ENCODE measurements at places on chromosomes 1 and 21.

DNA sequence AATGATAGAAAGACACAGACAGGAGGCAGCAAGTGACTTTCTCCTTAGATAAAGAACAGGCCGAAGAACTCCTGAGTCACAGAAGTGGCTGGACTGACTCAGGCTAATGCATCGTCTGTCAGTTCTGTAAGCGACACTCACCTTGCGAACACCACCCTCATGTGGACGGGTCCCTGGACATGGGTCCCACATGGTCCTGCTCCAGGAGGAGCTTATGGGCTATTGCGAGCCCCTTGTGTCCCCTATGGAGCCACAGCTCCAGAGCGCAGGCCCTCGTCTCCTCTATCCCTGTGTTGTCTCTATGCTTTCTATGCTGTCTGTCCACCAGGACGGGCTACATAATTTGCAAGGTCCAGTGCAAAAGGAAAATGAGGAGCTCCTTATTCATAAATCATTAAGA is 85.8 kb downstream of the TRABD2B start:
- no peak for DNase-seq

GRCh38 chr1:64875101-64875500 is 91.2 kb downstream of the JAK1 start:
- DNase-seq: no peak

GRCh38 chr1:186301448-186301847 is 73.6 kb downstream of the TPR start:
- no peak for DNase-seq

GRCh38 chr1:8858112-8858668 is 20.3 kb downstream of the ENO1 start:
- no peak for DNase-seq

GRCh38 chr1:89873770-89874169 is 52.9 kb downstream of the LRRC8D start:
- no peak for DNase-seq

DNA sequence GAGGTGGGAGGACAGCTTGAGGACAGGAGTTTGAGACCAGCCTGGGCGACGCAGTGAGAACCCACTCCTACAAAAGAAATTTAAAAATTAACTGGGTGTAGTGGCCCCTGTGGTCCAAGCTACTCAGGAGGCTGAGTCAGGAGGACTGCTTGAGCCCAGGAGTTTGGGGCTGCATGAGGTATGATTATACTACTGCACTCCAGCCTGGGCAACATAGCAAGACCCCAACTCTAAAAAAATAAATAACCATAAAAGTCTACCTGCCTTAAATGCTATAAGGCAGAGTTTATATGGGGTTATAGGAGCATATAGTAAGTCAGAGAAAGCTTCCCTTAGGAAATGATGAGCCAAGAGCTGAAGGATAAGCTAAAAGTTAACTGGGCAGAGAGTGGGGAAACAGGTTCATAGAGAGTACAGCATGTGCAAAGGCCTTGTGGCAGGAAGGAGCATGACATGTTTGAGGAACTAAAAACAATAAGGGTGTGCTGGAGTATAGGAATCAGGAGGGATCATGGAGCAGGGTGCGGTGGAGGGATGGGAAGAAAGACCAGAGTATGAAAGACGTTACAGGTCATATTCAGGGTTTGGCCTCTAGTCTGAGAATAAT is 68.3 kb downstream of the ADSS2 start:
- no peak for DNase-seq

DNA sequence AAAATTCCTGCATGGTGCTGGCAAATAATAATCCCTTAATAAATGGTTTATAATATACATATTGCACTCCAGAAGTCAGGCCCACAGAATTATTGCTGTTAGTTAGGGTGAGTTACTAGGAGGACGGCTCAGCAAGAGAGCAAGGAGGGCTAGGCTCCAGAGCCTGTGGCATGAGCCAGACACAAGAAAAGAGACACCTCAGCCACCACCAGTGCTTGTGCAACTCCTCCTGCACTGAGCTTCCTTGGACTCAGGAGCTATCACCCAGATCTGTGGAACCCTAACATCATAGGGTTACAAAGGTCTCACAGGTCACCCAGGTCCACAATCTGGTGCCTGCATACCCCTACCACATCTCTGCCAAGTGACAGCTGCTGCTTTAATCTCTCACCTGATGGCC is 12.8 kb upstream of the LRRC8D start:
- DNase-seq: no peak

DNA sequence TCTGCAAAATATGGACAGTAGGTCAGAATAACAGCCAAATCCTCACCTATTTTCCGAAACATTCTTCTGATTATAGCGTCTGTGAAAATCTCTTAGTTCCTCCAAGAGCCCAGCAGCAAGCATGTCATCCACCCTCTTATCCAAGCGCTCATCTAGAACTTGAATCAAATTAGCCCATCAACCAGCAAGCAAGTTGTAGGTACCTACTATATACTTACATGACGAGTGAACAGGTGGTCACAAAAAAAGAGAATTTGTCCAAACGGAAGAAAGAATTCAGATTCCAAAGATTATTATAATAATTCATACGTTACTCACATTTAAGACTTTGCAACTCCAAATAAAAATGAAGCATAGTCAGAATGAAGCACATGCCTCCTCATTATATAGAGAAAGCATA is 35.4 kb downstream of the TRIT1 start:
- DNase-seq: no peak

- no peak for DNase-seq
Measured at GRCh38 chr1:187001198-187001889, 172.6 kb downstream of the PLA2G4A start.
